ENCODE measurements at places on chromosomes 16 and 17.

GRCh38 chr17:72441909-72442308 is 321.1 kb downstream of the SOX9 start:
- DNase-seq = no peak

DNA sequence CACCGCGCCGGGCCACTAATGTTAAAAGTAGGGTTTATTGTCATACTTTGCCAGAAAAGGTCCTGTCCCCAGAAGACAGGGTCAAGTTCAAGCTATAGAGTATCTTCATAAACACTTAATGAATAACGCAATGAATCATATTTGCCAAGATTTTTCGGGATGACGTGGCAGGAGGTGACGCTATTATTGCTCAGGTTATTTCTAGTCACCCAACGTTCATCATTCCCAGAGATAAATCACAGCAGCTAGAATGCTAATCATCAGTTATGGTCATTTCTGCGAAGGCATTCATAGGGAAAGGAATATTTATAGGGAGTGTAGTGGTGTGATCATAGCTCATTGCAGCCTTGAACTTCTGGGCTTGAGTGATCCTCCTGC is 2.0 kb downstream of the TMC5 start:
- no peak for DNase-seq

GRCh38 chr16:67517661-67518423 is 10.8 kb upstream of the RIPOR1 start:
- DNase-seq = no peak

GRCh38 chr16:29777576-29778350 is at the start of gene ZG16:
Gene ZG16 (plus strand): TSS chr16:29778256. CDS start chr16:29779267, 1,011 bp downstream.
- DNase-seq = no peak

- DNase-seq = no peak
Measured at GRCh38 chr16:65771707-65772106, 594.8 kb upstream of the CDH5 start.

- no peak for DNase-seq
Measured at GRCh38 chr17:80859002-80859941, 132.4 kb upstream of the CHMP6 start.

DNA sequence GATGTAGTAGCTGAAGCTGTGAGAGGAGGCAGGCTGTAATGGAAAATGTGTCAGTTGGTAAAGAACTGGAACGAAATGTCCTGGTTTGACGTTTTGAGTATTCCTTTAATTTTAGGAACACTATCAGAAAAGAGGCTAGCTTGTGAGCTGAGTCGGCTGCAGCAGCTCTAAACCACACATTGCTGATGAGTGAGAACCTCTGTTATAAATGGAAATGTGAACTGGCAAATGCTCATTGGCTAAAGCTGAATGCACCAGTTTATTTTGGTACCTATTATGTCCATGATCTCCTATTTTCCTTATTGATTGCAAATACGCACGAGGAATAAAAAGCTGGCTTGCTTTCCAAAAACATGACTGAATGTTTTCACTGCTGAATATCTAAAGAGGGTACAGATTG is 11.0 kb upstream of the WIPI1 start:
- DNase-seq = no peak

GRCh38 chr17:79792984-79793923 is 3.6 kb downstream of the CBX8 start:
- DNase-seq = no peak

DNA sequence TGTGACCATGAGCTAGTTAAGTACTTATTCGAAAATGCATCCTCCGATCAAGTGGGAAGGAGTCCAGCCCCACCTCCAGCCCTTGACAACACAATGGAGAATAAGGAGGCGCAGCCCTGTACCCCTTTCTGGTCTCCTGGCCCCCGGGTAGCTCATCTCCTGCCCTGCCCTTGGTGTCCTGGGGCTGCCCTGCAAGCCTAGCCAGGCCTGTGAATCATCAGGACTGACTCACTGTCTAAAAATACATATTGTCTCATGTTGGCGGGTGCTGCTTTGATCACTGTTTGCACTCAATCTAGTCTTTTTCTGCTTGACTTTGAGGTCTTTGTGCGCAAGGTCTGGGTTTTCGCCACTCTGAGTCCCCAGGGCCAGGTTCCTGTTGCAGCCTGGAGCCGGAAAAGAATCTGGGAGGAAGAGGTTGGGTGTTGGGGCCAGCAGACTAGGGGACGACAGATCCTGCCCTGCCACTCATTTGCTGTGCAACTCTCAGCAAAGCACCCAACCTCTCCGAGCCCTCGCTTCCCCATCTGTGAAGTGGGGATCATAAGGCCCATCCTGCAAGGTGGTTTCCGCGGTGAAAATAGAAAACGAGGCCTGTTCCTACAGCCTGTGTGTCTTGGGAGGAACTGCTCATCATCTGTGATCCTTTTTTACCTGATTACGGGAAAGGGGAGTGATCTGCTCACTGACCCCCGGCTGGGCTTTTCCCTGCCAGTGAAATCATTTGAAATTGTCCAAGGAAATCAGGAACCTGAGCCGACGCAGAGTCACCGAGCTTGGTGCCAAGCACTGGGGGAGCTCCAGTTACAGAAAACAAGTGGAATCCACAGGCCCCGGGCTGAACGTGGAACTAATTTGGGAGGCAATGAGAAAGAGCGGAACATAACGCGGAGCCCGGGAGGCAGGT is 230.4 kb downstream of the PARN start:
- DNase-seq = no peak

GRCh38 chr17:77901481-77901880 is 57.0 kb upstream of the TNRC6C start:
- no peak for DNase-seq

DNA sequence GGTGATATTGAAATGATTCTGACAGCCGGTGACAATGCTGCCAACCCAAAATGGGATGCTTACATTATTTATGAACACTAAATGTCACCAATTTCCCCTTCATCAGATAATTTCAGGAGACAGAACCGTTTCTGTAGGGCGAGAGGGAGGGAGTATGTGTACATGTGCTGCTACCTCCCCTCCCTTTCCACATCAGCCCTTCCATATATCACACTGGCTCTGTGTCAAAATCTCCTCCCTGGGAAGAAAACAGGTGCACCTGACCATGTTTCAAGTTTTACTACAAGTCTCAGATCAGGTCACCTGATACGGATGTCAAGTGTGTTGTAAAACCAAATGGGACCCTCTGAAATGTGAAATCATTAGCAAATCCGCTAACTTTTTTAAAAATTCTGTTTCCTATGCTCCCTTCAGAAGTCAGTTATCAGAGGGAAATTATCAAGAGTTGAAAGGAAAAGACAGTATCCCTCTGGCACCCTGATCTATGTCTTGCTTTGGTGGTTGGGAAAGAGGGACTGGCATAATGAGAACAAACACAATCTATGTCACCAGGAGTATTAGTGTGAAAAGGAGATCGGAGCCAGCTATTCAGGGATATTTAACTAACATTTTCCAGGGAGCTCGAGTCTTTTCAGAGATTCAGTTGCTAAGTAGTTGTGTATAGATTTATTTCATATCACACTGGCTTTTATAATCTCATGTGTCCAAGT is 1002.3 kb upstream of the CDH8 start:
- DNase-seq = no peak

- no peak for DNase-seq
Measured at GRCh38 chr16:70779361-70779760, 21.6 kb downstream of the VAC14 start.

DNA sequence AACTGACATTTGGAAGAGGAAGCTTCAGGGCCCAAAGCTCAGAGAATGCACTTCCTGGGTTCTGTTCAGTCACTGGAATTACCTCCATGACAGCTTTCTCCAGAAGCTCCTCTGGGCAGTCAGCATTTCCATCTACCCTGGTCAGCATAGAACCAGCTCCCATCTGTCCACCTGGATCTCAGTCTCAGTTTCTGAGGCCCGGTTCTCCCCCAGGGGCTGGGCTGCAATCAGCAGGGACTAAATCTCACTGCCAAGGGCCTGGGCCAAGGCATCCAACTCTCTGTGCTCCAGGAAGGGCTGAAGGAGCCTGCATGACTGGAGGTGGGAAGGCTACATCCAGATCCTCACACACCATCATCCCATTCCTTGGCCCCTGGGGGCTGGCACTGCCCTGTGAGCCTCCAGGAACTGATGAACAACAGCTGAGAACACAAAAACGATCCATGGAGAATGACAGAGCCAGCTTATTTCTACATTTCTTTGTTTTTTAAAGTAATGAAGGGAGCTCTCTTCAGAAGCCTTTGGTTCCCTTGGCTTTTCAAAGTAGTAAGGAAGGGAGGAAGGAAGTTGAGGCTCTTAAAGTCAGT is 66.3 kb upstream of the MRTFB start:
- DNase-seq = no peak

DNA sequence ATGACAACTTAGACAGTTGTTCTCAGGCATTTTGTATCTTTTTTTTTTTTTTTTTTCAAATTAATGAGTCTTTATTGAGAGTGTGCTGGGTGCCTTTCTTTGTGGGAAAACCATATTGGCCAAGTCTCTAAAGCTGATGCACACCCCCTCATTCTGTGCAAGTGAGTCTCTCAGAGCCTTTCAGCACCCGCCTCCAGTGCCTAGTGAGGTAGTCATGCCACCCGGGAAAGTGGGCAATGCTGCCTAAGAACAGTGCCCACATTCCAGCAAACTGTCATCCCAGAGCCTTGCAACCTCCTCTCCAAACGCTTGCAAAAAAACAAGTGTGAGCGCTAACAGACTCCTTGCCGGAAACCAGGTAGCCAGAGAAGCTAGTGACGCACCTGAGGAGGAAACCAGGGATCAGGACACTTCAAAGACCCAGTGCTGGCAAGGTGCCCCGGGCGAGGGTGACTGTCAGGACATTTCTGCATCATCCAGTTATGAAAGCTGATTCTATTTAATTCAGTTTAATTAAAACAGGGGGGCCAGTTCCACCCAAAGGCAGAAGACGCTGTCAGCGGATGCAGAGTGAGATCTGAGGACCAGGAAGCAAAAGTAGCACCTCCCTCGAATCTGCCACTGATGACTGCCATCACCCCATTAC is 34.9 kb downstream of the SMARCE1 start:
- no peak for DNase-seq

DNA sequence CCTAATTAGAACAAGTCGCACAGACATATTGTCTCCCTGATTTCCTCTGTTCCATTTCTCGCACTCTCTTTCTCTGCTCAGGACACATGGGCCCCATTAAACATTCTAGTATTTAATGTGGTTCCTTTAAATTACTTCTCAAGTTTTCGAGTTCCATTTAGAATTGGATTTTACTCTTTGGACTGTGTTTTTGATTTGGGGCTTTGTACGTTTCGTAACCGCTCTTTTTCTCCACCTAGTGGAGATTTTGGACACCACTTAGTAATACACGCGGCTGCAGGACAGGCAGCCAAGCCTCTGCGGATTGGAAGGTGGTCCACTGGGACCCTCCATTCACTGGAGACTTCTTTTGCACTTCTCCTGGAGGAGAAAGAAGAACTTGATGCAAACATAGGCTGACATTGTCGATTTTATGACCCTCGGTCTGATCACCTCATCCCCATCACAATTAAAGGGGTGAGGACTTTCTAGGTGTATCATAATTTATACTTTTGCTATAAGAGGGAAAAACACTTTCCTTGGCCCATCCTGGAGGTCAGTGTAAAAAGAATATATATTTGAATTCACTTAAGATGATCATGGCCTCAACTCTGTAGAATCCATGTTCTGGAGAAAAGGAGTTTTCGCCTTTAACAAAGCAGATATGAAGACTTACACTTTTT is 85.7 kb downstream of the NOG start:
- DNase-seq = no peak

- no peak for DNase-seq
Measured at GRCh38 chr16:58885528-58886170, 151.5 kb upstream of the GOT2 start.

DNA sequence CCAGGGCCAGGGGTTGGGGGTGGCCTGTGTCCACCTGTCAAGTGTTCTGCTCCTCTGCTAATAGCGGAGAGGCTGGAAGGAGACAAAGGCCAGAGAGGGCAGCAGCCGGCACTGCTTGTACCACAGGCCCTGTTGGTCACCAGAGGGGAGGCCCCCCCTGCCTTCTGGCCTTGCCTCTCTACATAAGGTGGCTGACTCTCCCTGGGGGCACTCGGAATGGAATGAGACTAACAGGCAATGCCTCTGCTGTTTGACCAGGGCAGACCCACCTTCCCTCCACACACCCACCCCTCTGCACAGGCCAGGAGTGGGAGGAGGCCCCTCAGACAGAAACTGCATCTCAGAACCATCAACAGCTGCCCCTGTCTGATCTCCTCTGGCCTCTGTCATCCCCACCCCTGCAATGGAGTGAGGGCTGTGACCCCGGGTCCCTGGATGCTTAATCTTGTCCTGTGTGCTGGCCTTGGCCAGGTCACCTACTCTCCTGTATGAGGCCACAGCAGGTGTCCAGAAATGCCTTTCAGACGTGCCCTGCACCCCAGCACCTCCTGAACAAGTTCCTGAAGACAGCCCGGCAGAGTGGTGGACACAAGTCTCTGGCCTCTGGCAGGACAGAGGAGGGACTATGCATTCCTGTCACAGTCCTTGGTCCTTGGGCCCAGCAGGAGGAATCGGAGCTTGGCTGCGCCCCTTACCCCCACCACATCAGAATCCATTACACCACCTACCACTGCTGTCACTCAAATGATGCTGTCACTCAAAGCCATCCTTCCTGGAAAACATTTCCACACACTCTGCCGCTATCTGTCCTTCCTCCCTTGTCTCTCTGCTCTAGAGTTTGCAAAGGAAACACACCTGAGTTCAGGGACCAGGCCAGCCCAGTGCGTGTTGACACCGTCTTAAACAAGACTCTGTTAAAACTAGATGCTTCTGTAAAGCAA is 107.5 kb upstream of the ZNF750 start:
- DNase-seq = no peak

DNA sequence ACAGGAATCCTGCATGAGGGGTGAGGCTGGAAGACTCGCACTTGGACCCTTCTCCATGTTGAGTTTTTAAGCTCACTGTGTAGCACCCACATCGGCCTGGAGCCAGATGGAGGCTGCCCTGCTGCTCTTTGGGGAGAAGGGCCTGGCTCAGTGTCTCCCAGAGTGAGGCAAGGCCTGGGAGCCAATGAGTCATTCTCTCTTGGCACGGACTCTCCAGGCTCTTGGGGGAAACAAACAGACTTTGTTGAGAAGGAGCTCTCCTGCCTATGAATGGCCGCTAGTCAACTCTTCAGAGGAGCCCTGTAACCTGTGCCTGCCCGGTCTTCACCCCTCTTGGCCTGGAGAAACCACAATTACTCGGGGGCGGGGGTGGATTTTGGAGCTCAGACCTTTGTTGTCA is 50.8 kb upstream of the MAF start:
- DNase-seq = no peak

DNA sequence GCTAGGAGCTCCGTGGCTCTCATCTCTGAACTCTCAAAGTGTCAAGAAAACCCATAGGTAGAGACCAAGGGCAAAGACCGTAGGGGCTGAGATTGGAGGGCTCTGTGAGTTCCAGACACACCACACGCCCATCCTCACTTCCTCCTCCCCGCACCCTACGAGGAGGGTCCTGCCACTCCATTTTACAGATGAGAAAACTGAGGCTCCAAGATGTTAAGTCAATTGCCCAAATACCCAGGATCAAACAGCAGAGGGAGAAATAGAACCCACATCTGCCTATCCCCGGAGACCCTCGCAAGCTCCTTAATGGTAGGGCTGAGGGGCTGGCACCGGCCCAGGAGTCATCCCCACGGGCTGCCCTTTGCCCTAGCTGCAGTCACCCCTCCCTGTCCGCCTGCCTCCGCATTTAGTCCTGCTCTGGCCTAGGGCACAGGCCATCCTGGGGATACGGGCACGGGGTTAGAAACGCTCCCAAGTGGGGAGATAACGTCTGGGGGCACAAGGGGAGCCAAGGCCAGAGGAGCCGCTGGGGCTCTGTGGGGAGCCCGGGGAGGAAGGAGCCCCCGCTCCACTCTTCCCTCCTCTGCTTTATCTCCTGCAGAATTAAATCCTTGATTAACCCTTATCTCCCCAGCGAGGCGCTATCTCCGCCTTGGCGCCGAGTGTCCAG is 54.1 kb upstream of the ZC3H18 start:
- DNase-seq = no peak

Data from NCI-H1930 (cell line).